ENCODE measurements at places on chromosomes 3 and 15. TPM values are rescaled to one million over a fixed set of nuclear protein-coding genes. Genes with fewer than 3 reads are reported as not detected.

DNA sequence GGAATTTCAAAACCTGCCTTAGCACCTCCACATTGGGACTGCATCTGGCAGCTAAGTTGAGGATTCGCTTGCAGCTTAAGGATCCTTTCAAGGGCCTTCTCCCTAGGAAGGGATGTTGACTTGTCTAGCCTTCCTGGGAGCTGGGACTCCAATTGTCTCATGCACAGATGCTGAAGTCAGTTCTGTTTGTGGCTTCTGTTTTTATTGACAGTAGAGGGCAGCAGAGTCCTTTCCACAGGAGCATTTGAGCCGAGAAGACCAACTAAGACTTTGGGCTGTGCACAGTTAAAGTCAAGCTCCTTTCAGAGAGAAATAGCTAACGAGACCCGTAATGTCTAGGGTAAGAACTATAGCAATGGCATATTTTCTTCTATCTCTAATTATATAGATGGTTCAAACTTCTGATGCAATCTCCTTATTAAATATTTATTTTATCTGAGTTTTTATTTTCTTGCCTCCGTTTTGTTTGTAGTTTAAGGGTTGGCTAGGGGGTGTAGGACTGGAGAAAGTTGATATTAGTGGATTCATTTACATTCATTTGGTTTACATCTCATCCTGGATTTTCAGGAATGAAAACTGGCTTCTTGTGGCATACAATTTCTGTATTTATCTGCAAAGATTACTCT, 59.7 kb upstream of the KBTBD8 start:
- peak; percentile 75 for DNase-seq

- peak; percentile 47 for DNase-seq
Observed at GRCh38 chr15:48553559-48553958, 92.0 kb downstream of the FBN1 start.

DNA sequence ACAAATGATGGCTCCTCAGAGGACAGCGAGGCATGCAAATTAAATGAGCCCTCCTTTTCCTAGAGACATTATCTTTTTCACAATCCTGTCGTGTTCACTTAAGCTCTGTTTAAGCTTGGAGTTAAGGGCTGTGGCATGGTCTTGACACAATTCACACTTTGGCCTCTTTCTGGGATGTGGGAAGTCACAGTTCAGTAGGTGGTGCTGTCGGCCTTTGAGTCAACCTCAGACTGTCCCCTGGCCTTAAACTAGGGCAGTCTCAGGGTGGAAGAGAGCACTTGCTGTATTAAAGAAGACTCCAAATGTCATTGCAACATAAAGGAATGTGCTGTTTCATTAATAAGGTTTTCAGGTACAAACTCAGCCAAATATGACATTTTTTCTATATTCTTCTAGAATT, 351.0 kb downstream of the MCTP2 start:
- no peak for DNase-seq

DNA sequence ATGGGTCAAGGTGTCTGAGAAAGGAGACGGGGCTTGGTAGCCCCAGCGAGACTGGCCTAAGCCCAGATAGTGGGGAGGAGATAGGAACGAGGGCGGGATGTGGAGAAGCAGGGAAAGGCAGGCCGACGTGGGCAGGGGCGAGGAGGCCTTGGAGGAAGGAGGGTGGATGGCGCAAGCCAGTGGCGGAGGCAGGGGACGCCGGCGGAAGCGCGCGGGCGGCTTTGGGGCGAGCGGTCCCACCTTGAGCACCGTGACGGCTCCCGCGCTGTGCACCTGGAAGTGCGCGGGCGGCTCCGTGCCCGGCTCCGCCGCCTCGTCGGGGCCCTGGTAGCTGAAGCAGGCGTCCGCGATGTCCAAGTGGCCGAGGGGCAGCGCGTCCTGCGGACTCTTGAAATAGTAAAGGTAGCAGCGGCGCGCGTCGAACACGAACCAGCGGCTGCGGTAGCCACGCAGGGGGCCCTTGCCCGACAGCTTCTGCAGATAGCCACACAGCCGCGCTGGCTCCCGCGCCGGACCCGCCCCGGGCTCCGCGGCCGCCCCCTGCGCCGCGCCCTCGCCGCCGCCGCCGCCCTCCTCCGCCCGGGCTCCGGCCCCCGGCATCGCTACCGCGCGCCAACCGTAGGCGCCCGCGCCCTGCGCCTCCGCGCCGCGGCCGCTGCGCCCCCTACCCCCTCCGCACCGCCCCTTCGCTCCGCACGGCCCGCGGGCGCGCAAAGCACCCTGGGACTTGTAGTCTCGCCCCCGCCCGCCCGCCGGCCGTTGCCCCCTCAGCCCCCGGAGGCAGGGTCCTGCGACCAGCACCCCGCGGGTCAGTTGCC, at the start of gene TBC1D2B:
TSS of gene TBC1D2B (minus strand) at position 659 of the 818 bp plus-strand sequence. CDS start at position 600, 59 bp downstream.
- peak; percentile 55 for DNase-seq

DNA sequence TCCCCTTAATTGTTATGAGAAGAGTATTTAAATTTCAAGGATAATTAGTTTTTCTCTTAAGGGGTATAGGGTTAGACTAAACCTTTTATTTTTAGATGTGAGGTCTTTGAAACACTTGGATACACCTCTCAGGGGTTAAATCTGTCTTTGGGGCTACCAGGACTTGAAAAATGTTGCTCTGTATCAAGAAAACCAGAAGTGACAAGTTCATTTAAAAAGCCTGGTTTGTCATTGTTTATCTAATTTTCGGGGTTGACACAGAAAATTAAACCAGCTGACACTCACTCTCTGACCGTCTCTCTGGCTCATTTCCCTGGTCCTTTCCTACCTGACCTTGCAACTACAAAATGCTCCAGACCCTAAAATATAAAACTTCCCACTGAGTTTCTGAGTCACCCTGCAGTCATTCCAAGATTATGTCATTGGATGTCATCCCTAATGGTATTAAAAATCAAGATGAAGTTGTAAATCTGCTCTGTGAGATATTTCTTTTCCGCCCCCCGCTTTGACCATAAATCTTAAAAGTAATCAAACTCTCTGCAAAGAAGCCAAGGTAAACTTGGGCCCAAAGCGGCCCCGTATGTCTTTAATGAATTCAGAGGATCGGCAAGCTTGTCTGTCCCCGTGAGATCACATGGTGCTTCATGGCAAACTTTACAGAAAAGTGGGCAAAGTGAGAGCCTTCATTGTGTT, 32.9 kb upstream of the SKOR1 start:
- no peak for DNase-seq

- no peak for DNase-seq
Observed at GRCh38 chr3:177351757-177352158, 154.5 kb upstream of the TBL1XR1 start.

DNA sequence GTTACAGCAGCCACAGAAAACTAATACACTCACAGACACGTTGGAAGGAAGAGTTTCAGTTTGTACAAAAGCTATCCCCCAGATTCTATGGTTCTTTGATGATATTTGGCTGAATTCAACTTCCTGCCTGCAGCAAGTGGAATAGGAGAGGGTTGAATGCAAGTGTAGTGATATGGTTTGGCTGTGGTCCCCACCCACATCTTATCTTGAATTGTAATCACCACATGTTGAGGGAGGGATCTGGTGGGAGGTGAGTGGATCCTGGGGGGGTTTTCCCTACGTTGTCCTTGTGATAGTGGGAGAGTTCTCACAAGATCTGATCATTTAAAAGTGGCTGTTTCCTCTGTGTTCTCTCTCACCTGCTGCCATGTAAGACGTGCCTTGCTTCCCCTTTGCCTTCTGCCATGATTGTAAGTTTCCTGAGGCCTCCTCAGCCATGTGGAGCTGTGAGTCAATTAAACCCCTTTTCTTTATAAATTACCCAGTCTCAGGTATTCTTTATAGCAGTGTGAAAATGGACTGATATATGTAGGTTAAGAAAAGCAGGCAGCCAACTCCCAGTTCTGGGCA, 29.8 kb downstream of the NMNAT3 start:
- DNase-seq, result no peak

DNA sequence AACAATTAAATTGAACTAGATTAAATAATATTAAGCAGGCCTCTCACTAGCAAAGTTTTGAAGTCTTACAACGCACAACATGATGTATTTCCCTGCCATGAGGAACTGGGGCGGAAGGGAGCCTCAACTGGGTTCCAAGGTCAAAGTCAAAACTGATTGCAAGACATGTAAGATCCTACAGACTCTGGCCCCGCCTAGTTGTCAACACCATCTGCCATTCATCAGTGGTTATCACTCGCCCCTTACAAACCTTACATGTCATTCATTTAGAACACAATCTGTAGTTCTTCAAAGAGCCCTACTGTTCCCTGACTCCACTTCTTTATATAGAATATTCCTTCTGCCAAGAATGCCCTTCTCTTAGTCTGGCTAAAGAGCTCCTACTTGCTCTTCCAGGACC, 10.0 kb downstream of the ATP13A3 start:
- no peak for DNase-seq

DNA sequence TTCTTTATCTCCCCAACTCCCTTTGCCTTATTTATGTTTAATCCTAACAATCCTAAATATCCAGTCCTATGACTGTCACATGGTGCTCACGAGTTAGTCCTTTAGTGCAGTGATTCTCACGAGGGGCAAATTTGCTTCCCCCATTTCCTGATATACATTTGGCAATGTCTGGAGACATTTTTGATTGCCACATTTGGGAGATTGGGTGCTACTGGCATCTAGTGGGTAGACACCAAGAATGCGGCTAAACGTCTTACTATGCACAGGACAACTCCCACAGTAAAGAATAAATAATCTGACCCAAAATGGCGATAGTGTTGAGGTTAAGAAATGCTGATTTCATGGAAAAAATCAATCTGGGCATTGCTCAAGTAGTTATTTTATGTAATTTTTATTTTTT, 466.5 kb downstream of the ROBO2 start:
- DNase-seq, result no peak

CCRL2 gene
- not detected for total RNA-seq

IQSEC1 gene
- total RNA-seq, result 16.0 TPM

DNA sequence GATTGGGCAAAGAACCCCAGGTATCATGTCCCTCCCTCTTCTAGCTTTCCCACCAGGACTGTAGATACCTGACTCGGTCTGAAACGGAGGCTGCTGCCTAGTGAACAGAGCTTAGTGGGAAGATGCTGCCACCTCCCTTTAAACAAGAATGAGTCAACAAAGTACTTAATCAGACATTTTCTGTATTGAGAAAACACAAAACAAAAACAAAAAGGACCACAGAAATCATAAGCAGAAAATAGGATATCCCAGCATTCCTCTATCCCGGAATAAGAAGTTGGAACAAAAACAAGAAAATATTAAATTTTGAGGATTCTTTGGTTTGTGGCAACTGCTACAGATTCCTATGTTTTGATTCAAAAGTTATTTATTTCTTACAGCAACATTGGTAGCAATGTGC, 51.7 kb upstream of the COL8A1 start:
- no peak for DNase-seq

DNA sequence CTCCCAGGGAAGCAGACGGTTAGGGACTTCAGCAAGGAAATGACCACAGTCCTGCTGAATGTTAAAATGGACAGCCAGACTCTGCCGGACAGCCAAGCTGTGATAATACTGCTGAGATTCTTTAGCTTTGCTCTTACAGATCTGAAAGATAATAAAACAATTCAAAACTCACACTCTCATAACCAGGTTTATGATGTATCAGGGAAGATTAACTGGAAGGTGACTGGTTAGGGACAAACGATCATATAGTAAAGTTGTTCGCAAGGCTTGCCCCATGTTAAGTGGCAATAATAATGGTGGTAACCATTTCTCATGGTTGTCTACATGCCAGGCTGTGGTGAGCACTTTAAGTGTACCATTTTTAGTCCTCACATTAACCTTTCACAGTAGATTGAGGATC, 44.3 kb upstream of the TSPAN3 start:
- DNase-seq, result no peak

Measured in fibroblast of the aortic adventitia (primary cell).